ENCODE measurements at places on chromosomes 1 and 21.

- no peak for DNase-seq
Observed at GRCh38 chr1:183735069-183735860, 69.7 kb upstream of the RGL1 start.

DNA sequence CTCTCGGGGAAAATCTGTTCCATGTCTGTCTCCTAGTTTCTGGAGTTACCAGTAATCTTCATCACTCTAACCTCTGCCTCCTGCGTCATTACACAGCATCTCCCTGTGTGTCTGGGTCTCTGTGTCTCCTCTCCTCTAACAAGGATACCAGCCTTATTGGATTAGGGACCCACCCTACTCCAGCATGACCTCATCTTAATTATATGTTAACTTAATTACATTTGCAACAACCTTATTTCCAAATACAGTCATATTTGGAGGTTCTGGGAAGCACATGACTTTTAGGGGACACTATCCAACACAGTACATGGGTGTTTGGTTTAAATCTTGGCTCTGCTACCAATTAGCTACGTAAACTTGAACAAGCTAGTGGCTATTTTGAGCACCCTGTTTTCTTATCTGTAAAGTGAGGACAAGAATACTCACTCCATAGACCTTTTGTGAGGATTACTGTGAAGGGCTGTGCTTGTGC lies 83.9 kb upstream of the SGIP1 start:
- DNase-seq: no peak

DNA sequence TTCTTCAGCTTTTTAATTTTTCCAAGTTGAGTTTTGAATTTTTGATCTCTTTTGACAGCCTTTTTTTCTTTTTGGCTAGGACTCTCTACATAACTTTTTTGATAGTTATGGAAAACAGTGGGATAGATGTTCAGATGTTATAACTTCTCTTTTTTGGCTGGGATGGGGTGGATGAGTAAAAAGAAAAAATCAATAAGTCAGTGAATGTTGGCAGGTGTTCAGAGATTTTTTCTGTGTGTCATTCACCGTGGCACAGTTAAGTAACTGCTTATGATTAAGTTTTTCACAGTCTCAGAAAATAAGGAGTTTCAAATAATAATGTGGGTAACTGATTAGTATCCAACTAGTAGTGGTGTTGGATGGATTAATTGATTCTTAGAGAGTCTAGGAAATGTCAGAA lies 24.0 kb downstream of the HS2ST1 start:
- no peak for DNase-seq

DNA sequence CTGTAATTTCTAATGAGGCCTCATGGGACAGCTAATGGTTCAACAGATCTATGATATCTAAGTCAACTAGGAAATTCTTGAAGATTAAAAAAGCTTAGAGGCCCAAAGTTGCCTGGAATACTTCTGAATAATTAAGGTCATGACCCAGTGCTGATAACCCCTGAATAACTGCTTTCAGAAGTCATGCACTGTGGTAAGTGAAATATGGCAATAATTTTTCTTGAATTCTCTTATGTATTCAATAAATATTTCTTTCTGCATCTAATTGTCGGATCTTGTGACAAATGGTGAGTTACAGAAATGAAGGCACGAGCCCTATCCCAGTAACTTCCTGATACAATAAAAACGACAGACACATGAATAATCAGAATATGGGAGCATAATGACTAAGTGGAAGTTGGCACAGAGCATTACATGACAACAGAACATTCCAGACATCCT lies 219.3 kb upstream of the GREM2 start:
- DNase-seq: no peak

DNA sequence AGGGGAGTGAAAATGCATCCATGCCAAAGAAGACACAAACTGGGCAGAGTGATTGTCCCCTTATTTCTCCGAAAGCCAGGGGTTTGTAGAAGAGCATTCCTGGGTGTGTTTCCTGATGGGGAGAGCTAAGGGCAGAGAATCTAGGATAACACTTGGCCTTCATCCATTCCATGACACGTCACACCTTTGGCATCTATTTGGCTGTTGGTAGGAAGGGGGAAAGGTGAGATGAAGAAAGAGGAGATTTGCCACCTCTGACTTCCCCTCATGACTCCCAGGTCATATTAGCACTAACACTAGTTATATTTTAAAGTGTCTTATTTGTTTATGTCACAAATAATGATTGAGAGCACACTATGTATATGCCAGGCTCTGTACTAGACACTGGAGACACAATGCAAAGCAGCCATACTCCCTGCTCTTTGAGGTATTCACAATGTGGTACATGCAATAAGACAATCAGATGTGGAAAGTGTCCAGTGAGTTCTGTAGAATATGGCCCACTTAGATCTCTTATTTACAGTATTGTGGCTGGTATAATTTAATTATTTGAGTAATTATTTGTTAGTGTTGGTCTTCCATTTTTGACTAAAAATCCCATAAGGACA lies 54.5 kb upstream of the GADD45A start:
- DNase-seq: no peak

GRCh38 chr1:6924891-6925290 lies 139.6 kb downstream of the CAMTA1 start:
- DNase-seq: no peak
